ENCODE measurements at places on chromosomes 6 and 20.

DNA sequence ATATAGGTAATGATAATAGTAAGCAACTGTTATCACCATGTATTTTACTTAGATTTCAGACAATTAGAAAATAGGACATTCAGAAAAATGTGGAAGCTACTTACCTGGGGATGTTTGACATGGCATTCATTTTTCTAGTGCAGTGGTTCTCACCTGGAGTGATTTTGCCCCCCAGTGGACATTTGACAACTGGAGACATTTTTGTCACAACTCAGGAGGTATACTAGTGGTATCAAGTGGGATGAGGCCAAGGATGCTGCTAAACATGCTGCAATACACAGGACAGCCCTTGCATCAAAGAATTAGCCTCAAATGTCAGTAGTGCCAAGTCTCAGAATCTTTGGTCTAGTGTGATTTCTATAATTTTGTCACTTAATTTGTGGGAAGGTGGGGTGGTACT, 36.1 kb downstream of the NUS1 start:
- DNase-seq = no peak

GRCh38 chr20:34012330-34012729, 18.6 kb downstream of the RALY start:
- no peak for DNase-seq

- DNase-seq = no peak
Observed at GRCh38 chr20:45087097-45087790, 13.7 kb downstream of the KCNS1 start.

- no peak for DNase-seq
Observed at GRCh38 chr6:106568530-106568929, 60.8 kb downstream of the RTN4IP1 start.

DNA sequence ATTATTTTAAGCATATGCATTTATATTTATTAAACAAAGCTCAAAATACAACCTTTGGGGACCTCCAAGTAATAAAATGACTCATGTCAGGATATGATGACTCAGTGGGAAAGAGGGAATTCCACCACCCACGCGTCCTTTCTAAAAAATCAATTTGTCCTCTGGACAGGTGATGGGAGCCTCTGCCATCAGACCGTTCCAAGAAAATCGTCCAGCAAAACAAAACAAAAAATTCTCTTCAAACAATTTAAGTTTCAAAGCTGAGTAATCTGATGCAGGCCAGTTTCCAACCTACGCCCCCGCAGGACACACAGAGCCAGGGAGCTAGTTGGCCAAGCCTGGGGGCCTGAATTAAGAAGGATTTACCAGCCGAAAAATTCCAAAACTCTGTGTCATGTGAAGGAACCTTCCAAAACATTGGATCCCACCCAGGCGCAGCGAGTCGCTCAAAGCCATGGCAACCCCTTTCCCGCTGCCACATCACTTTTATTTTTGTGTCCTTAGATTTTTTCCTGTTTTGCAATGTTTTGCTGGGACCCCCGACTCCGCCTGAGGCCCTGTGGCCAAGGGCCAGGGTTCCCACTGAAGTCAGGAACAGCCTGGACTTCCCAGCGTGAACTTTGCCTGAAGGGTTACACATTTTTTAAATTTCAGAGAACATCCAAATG, 95.3 kb downstream of the NFATC2 start:
- DNase-seq = no peak

DNA sequence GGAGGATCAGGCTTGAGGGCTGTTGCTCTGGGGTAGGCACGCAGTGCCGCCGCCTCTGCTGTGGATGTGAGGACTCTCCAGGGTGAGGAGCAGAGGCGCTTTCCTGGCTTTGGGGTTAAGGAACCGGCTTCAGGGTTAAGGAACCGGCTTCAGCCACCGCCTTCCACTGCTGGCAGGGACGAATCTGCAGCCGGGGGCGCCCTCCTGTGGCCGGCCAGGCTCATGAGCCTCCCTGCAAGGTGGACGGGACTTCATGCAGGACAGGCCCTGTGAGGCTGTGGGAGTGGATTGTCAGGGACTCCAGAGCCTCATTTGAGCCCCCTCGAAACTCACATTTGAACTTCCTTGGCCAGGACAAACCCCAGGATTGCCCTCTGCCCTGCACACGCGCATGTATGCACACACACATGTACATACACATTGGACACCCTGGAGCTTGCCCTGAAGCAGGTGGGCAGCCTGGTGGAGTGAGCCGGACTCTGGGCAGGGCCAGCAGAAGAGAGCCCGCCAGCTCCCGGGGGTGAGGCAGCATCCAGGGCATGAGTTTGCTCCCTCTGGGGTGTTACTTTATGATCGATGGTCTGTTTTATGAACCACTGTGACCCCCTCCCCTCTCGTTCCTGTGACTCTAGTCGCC, 146.9 kb downstream of the PHACTR3 start:
- no peak for DNase-seq

DNA sequence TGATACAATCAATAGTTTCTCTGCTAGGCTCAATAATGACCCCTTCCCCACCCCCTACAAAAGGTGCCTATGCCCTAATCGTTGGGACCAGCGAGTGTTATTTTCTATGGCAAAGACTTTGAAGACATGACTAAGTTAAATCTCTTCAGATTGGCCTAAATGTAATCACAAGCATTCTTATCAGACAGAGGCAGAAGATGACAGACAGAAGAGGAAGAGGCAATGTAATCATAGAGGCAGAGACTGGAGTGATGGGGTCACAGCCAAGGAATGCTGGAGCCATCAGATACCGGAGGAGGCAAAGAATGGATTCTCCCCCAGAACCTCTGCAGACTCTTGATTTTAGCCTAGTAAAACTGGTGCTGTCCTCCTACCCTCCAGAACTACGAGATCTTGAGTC, 159.3 kb downstream of the EDN1 start:
- no peak for DNase-seq

DNA sequence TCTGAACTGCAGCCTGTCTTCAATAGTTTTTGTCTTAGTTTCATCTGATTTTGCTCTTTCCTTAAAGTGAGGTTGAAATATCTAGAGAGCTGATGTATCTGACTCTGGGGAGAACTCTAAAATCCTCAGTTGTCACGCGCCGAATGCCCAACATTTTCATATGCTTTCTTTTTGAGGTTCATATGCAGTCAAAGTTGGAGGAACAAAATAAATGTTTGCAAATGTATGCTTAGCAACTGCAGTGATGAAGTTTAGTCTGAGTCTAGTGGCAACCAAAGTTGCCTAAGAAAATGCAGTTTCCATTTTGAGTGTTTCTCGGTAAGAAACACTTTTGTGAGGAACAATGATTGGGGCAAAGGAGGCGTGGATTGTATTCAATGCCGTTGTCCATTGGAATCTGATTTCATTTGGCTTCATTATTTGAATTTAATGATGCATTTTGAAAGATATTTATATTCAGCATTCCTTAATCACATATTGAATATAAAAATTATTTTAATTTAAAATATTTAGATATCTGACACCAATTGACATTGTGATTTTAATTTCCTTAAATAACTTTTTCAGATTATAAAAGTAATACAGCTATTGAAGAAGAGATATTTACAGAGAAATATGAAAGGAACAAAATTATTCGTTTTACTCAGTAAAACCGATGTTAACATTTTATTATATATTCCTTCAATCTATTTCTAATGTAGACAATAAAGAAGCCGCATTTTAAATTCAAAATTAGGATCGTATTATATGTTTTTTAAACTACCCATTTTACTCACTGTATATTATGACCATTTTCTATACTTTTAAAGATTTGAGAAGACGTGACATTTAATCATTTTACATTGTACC, 122.0 kb downstream of the PLEKHG1 start:
- DNase-seq = no peak

DNA sequence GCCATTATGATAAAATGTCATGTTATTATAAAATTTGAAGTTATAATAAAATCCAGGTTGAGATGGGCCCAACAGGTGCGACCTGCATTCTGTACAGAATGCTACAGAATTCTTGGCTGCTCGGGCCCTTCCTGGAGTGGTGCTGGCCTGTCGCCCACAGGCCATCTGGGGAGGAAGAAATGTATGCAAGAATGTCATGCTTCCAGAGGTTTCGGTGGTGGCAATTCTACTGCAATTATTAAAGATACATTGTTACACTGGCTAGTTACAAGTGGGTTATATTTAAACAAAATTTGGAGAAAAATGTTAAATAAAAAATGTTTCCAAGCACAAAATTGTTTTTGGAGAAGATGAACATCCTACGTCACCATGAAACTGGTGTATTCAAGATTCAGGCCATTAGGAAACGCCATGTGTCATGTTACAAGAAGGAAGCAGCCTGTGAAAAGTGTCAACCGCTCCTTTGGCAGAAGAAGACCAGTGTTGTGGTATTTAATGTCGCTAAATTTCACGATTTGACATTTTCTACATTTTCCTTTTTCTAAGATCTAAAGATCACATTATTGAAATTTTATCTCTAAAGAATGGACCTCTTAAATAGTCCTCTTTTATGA, 7.1 kb downstream of the RAMACL start:
- no peak for DNase-seq

- DNase-seq = no peak
Observed at GRCh38 chr6:90941885-90942284, 355.0 kb upstream of the MAP3K7 start.

DNA sequence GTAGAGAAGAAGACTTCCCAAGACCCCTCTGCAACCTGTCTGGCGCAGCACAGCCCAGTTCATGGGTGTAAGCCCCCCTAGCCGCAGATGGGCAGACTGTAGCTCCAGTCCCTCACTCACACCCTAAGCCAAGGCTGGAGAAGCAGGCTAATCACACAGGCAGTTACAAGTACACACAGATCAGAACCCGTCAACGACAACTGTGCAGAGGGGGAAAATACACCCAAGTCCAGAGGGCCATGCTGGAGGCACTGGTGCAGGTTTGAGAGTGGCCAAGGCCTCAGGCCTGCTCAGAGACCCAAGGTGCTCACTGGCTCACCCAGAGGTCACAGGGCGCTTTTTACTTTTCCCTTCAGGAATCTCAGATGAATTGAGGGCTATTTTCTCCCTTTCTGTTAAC, 106.1 kb downstream of the NOL4L start:
- no peak for DNase-seq

GRCh38 chr20:382291-383115, 1.9 kb downstream of the TRIB3 start:
- DNase-seq = no peak

- DNase-seq = no peak
Observed at GRCh38 chr20:62697468-62697912, 11.1 kb upstream of the NTSR1 start.

Measured in left lobe of liver (tissue), 2 donors.